Hematopoietic multipotent progenitor cell treated with erythropoietin and hydrocortisone succinate and interleukin-3 and kit ligand, for 4 days (in vitro differentiated cells): ENCODE measurements at places on chromosomes 11 and 22.

DNA sequence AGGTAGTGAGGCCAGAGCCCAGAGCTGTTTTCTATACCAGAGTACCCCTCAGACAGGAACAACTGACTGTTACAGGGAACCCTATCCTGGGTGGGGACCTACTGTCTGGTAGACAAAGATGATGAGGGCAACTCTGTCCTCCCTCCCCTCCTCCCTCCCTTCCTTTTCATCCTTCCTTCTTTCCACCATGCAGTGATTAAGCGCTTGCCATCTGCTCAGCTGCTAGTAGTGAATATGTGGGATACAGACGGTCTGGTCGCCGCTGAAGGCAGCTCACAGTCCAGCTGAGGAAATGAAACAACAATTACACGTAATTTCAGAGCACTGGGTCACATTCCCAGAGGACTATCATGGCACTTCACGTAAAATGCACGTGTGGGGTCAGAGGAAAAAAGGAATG, 597.1 kb downstream of the BUD13 start:
- DNase-seq = no peak

DNA sequence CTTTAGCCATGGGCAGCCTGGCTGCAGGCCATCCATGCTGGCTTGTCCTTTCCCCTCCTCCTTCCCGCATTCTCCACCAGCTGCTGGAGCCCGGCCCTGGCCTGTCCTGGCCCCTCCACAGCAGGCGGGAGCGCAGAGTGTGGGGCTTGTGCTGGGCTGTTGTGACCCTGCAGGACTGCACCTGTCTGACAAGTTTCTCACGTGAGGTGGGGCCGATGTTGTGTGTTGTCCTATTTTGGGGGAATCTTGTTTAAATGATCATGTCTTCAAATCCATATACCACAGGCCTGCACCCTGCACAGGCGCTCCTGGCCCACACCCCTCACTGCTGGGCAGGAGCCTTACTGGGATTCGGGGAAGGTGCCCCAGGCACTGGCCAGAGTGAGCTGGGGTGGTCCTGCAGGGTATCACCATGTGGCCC, 30.4 kb downstream of the TBC1D22A start:
- no peak for DNase-seq

DNA sequence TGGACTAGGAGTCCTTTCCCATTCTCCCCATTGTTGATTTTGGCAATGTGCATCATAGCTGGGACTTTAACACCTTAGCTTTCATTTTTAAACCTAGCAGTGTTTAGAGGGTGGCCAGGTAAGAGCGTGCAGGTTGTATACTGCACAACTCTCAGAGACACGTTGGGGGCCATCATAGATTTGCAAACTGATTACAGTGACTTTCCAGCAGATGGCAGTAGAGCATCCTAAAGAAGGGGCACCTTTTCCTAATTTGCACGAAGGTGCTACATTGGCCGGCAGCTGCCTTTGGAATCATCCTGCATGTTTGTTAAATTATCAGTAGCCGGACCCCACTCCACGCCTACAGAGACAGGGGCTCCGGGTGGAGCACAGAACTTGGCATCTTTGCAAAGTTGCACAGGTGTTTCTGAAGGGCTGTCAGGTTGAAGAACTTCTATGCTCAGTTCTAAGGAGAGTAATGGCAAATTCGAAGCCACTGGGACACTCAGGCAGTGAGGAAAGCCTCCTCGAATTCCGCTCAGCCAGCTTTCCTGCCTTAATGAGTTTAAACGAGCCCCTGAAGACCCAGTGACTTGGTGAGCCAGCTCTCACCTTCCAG, 7.7 kb downstream of the LHFPL7 start:
- peak; percentile 74 for DNase-seq

DNA sequence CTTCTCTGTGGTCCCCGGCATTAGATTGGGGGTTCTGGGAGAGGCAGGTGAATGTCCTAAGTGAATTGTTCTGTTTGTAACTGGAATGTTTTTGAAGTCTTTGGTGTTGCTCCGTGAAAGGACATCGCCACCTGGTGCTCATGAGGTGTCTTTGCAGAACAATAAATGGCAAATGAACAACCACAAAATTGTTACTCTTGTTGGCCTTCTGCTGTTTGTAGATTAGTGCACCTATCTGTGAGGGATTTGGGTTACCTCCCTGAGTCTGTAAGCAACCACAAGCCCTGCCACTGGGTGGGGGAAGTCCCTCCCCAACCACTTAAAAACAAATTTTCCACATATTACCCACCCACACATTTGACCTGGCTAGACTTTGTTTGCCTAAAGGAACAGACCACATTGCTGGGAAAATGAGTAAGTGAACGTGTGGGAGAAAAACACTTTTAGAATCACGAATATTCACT, 4.7 kb downstream of the MPEG1 start:
- DNase-seq = peak; percentile 78

DNA sequence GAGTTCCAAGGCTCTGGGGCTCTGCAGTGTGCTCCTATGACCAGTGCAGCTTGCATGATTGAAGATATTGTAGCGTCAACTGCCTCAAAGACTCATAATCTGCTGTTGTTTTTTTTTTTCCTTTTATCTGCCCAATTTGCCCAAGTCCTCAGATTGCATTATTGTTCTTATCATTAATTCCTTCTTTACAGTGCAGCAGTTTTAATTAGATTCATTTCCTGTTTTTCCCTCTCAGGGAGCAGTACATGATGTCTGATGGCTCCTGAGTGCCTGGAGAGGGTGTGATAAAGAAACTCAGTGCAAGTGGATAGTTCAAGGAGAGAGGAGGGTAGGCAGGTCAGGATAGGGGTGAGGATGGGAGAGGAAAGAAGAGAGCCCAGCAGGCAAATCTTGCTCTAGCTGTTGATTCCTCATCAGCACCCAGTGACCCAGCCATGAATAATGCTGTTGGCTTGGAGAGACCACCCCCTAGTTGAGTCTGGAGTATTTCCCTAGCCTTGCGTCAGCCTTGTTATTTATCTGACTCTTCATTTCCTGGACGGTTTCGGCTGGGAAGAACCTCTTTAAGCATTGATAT, 219.6 kb upstream of the SESN3 start:
- peak; percentile 69 for DNase-seq

- DNase-seq = no peak
Observed at GRCh38 chr11:65431451-65432099, 9.0 kb downstream of the NEAT1 start.

DNA sequence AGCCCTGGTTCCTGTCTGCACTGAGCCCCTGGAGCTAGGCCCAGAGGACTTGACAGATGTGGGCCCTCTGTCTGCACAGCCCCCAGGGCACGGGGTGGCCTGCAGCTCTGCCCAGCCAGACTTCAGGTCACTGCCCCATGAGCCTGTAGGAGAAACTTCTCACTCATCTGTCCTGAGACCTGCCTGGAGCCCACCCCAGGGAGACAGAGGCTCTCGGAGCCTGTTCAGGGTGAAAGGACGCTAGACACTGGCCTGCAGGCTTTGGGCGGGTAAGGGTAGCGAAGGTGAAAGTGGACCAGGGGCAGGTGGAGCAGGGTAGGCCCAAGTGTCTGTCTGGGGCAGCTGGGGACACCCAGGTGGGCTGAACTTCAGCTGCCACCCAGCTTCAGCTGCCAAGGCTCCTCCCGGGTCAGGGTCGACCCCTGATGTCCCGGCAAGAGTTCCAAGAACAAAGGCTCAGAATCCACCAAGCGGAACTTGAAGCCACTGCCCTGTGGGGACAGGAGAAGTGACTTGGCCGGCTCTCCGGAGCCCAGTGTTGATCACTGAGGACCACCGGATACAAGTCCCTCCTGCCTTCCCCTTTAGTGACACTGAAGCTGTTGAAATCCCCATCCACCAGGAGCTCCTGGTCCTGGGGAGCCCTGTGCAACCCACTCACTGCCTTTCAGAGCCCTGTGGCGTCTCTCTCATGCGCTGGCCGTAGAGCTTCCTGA, 90.3 kb downstream of the KCNQ1 start:
- DNase-seq = no peak

DNA sequence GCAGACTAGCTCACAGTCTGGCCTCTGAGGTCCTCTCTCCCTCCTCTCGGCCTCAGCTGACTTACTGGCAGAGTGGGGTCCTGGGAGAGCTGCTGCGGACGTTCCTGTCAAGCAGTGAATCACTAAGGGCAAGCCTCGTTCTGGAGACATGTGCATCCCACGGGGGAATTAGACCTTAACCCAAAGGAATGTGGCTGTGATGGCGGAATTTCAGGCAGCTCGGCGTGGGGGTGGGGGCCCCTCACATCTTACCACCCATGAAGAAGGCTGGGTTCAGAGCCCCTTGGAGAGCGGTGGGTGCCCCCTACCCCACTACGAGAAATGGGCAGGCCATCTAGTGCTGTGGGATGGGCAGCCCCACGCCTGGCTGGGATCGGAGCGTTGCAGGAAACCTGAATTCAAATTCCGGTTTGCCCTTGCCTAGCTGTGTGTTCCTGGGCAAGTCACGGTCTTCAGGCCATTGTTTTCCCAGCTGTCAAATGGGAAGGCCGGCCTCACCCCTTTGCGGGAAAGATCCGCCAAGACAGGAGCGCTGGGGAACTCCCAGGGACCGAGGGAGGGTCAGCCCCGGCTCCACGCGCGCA, 554 bp downstream of the LRRC32 start:
- no peak for DNase-seq

- DNase-seq = peak; percentile 31
Observed at GRCh38 chr11:73047773-73048371, 94.2 kb downstream of the FCHSD2 start.

DNA sequence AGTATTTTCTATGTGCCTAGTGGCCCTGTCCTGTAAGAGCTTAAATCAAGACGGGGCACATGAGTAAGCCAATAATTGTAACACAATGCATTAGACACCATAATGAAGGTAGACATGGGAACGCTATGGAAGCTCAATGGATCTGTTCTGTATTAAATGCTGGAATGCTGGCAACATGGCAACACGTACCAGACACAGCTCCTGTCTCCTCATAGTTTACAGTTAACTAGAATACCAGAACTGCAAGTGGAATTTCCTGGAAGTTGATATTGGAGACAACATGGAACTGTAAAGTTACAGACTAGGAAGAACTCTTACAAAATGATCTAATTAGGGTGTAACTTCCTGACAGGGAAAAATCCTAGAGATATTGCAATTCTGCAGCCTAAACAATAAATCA, 12.4 kb downstream of the P4HA3 start:
- DNase-seq = no peak

DNA sequence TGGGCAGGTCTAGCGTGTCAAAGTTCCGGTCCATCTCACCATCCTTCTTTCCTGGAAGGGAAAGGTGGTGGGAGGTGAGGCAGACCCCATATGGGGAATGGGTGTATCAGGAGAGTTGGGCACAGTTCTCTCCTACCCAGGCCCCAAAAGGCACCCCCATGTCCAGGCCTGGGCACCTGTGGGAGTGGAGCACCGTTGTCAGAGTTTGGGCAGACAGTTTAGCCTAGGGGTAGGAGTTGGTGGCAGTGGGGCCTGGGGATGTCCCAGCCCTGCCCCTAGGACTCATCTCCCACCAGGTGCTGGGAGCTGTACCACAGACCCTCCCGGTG, 34.1 kb upstream of the TXNRD2 start:
- DNase-seq = no peak

DNA sequence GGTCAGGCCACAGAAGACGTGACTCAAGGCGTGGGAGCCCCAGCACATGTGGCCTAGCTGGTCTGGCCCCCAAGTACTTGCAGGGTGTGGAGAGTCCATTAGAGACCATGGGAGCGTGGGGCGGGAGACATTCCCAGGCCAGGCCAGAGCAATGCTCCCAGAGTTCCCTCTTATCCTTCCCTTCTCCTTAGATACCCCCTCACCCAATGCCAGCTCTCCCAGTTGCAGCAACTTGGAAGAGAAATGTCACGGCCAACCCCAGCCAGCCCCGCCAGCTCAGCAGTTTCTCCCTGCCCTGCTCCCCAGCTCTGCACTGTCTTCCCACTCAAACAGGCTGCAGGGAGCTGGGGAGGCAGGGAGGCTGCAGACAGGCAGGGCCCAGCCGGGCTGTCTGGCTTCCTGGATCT, 65.4 kb upstream of the TSPAN18 start:
- no peak for DNase-seq

DNA sequence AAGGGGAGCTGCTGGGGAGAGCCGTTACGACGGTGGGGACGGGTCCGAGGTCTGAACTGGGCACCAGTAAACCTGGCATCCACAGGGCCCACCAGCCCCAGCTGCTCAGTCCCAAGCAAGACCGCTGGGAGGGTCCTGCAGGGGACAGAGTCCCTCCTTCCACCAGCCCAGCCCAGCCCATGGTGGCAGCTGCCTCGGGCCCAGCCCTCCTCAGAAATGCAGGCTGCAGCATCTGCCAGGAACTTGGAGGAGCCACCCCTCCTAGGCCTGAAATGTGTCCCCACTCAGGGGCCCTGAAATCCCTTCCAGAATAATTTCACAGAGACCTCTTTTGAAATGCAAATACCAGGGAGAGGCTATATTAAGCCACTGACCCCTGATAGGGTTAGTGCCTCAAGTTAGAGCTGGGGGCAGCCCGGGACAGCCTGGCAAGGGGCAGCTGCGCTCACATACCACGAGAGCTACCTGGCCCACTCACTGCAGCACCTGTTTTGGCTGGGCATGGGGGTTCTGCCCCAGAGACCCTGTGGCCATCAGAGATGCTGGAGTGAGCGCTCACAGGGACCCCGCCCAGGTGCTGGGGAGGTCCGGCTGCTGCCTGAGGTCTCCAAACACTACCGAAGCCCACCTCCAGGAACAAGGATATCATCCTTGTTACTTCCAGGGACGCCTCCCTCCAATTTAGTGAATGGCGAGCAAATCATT, 53.1 kb downstream of the CELSR1 start:
- DNase-seq = no peak

DNA sequence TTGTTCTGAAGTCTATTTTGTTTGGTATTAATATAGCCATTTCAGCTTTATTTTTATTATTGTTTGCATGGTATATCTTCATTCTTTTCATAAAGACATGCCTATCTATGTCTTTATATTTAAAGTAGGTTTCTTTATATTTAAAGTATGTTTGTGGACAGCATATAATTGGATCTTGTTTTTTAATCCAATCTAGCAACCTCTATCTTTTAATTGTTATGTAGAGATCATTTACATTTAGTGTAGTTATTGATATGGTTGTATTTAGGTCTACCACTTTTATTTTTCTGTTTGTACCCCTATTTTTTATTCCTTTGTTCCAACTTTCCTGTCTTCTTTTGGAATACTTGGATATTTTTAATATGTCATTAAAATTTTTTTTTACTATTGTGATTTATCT, 13.8 kb downstream of the TPBGL start:
- DNase-seq = no peak

DNA sequence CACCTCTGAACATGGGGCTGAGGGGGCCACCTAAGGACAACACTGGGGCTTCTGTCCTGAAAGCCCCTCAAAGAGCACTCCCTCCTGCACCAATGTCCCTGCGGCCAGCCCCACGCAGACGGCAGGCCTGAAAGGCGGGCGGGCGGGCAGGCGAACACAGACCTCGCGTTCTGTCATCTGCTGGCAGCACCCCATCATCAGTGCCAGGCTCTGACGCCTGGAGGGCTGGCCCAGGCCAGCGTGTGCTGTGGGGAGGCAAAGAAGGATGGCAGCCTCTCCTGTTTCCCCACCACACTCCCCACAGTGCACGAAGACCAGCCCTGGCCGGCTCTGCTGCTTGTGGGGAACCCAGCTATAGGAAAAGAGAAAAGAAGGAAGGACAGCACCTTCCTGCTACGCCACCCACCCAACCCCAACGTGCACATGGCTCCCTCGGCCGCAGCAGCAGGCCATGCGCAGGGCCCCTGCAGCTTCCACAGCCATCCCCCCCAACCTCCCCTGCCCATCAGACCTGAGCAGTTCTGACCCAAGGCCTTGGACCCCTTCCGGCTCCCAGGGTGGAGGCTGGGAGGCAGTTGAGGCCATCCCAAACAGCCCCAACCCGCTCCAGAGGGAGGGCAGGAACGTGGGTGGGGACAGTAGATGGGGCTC, 3.5 kb downstream of the SBF1 start:
- no peak for DNase-seq

- peak; percentile 87 for DNase-seq
Observed at GRCh38 chr11:75576499-75576918, 14.5 kb downstream of the SERPINH1 start.

GRCh38 chr11:72041364-72042063, 38.8 kb downstream of the NUMA1 start:
- DNase-seq = peak; percentile 76
